ENCODE measurements at places on chromosomes 3 and 15.

DNA sequence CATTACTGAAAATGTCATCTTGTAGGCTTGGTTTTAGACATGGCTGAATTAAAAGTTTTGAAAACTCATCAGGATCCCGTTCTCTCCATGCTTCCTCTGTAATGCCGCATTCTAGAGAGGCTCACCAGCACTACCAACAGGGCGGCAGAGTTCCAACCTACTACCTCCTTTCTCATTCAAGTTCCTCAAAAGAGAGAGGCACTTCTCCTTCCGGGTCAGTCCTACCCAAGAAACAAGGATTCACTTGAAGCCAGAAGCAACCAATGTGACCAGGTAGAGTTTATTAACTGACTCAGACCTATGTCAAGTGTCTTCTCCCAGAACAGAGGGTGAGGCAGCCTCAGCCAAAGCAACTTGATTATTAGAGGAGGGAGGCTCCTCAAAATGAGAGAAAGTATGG is 59.8 kb upstream of the GYG1 start:
- DNase-seq, result no peak

GRCh38 chr3:155970398-155970797 is 99.9 kb downstream of the GMPS start:
- no peak for DNase-seq

GRCh38 chr3:36738702-36739101 is 25.7 kb downstream of the DCLK3 start:
- DNase-seq, result no peak

DNA sequence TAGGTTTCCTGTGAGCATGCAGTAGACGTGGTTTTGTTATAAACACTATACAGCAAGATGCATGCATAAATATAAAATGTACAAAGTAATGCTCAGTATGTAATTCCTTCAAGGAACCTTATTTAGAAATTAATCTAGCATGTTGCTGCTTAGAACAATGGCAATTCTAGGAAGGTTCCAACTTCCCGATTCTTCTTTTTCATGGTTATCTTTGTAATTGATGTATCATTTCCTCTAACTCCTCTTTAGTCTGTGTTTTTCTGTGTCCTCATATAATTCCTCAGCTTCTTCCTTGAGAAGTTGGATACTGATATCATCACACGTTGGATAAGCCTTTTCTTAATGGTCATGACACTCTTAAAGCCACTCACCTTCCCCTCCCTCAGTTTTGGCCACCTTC is 3.5 kb downstream of the TSEN2 start:
- DNase-seq, result no peak

- no peak for DNase-seq
Measured at GRCh38 chr15:41773332-41773728, 954 bp upstream of the MAPKBP1 start.

- DNase-seq, result no peak
Measured at GRCh38 chr3:162285259-162285658, 788.7 kb downstream of the OTOL1 start.

- no peak for DNase-seq
Measured at GRCh38 chr15:67833710-67834511, 5.9 kb downstream of the RNU6-1 start.

DNA sequence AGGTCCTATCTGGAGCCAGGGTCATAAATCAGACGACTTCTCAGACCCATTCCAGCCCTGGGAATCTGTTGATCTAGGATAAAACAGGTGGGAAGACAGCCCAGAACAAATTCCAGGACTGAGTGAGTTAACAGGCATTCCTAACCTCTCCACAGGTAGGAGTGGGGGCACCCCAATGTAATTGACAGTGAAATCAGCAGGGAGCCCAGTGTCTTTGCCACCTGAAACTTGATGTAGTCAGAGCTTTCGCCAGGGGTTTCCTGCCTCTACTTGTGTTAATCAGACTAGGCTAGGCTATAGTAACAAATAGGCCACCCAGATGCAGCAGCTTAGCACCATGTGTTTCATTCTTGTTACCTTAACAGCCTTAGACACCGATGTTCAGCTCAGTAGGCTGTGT is 2.7 kb upstream of the HEG1 start:
- DNase-seq, result no peak

GRCh38 chr15:89775815-89776214 is 317 bp upstream of the MESP2 start:
- no peak for DNase-seq

GRCh38 chr15:49881866-49882265 is 237.2 kb downstream of the ATP8B4 start:
- DNase-seq, result no peak

GRCh38 chr15:68259883-68260282 is 17.7 kb upstream of the FEM1B start:
- DNase-seq, result no peak

DNA sequence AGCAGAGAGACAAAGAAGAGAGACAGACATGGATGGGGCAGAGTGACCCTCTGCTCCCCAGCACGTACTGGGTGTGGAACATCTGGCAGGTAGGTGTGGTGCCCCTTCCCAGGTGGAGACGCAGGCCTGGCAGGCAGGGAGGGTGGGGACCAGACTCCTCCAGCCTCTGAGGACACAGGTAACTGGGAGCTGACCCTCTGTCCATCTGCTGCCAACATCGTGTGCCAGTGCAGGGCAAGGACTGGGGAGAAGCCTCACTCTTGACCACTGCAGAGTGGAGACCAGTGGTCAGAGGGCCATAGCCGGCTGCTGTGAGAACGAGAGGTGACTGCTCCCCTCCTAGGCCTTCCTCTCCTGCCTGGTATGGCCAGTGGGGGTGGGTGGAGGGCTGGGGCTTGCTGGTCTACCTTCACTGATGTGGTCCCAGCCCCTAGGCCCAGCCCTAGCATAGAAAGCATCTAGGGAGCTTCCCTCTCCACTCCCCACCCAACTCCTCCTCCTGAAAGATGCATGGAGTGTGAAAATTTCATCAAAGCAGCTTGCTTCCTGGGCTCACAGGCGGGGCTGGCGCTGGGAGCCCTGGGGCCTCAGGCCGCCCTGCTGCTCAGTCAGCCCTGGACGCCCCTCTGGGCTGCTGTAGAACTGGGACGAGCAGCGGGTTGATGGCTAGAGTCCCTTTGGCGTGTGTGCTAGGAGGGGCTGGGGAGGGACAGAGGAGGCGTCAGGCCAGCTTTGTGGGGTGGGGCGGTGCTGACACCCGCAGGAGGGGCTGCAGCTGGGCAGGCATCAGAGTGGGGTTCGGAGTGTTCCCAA is 90.3 kb downstream of the PLXNA1 start:
- no peak for DNase-seq

- DNase-seq, result no peak
Measured at GRCh38 chr15:70090436-70091296, 7.1 kb downstream of the TLE3 start.

DNA sequence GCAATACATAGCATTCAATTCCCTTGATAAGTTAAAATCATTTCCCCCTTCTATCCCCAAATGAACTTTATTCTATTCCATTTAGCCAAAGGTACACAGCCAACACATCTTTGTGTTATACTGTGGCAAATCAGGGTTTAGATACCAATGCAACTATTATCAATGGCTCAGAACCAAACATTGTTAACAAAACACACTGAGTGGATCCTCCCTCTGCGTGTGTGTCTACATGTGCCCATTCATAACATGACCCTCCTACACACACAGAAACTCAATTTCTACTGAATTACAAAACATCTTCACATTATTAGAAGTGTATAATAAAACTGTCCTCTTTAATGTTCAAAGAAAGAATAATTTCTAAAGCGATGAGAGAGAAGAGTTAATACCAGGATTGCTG is 1.3 kb downstream of the TTBK2 start:
- DNase-seq, result no peak

DNA sequence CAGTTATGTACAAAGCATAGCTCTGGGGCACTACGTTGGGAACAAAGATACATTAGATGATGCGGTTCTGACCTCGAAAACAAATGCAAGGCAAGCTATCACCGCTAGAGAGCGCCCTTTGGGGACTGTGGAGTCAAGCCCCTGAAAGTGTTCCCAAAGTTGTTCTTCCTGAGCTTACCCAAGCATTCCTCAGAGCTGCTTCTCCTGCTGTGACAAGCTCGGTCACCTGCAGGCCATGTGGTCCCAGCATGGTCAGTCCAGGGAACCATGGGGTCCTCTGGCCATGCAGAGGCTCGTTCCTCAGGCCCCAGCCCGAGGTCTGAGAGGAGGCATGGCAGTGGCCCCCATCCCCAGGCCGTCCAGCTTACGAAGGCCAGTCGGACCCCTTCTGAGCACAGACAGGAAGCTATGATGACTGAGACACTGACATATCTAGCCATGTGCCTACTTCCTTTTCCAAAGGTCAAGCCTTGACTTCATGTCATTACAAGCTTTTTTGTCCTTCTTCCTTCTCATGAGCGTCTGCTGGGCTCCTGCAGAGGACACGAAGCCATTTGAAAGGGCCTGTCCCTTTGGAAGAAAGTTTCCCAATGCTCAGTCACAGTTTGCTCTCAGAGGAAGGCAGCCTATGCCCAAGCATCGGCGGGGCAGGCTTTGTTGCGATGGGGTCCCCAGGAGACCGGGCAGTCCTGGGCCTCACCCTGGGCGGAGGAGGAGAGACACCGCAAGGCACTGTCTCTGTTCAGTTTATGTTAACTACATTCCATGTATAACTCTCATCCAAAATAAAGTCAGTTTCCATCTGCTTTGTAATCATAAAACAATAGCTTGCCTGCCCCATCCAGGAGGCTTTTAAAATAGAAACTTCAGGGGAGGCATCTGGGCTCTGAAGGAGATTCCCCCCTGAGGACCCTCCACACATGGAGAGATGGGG is 79.3 kb downstream of the ATP10A start:
- no peak for DNase-seq

DNA sequence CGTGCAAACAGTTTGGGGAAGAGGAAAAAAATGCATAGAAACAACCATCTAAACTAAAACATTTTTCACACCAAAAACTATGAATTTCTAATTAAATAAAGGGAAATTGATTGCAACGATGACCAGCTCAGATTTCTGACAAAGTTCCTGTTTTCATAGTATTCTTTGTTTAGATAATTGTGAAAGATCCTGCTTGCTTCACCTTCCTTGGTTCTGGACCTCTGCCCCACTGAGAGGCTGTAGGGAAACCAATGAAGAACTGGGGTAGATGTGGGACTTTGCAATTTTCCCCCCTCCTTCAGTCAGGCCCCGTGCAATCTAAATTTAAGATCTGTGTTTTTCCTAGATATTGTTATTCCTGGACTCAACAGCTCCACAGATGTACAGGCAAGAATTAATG is 13.8 kb upstream of the TEX264 start:
- DNase-seq, result no peak

- no peak for DNase-seq
Measured at GRCh38 chr15:58556028-58556361, 124.2 kb downstream of the LIPC start.

GRCh38 chr3:190183121-190183520 is 62.4 kb upstream of the P3H2 start:
- DNase-seq, result no peak

DNA sequence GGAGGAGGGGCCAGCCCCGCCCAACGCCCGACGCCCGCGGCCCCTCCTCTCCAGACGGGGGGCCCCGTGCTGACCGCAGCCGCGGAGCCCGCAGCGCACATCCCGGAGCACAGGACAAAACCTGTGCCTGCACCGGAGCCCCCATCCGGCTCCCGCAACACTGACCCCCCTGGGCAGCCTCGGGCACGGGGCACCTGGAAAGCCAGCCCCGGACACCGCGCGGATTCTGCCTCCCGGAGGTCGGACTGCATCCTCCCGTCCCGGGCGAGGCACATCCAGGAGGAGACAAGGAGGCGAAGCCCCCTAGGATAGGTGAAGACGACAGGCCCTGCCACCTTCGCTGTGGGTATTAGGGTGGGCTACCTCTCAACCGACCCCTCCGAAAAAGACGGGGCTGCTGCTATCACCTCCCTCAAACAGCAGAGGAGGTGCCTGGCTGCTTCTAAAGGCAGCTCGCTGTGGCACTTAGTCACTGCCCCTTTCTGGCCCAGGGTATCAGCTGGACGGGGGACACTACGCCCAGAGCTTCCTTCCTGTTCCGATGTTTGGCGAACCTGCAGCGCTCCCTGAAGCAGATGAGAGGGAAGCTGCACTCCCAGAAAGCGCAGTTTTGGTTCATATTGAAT is 10.6 kb downstream of the XXYLT1 start:
- no peak for DNase-seq

All from cortex of kidney (tissue), 1 donor.